ENCODE measurements at places on chromosomes 7 and 10. TPM values are rescaled to one million over a fixed set of nuclear protein-coding genes. Genes with fewer than 3 reads are reported as not detected.

- DNase-seq, result no peak
Measured at GRCh38 chr10:83564889-83565588, 574.3 kb upstream of the GHITM start.

Gene TUBAL3
- total RNA-seq, result not detected

DNA sequence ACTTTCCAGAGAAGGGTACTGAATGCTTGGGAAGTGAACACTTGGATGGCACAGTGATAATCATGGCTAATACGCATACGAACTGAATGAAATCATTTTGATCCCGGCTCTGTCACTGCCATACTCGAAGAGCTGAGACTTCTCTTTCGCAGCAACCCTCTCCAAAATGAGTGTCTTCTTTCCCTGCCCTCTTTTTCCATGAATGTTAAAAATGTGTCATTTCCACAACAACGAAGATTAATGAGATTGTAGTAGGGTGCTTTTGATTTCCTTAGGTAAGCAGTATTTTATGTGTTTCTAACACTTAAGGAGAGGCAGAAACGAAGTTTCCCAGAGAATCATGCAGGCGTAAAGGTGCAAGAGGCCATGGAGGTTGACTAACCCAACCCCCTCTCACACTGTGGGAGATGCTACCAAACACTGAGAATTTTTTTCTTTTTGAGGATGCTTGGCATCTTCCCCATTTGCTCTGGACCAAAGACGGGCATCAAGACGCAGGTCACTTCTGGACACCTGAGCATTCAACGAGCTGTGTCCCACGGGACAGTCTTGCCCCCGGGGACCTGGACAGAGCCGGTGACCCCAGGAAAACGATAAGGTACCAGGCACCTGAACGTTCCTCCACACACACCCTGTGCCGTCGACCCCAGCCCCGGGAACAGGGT lies 823 bp downstream of the COPG2 start:
- DNase-seq, result no peak

Gene CALY
- total RNA-seq, result not detected

Gene ADCK2
- total RNA-seq, result 24.4 TPM

DNA sequence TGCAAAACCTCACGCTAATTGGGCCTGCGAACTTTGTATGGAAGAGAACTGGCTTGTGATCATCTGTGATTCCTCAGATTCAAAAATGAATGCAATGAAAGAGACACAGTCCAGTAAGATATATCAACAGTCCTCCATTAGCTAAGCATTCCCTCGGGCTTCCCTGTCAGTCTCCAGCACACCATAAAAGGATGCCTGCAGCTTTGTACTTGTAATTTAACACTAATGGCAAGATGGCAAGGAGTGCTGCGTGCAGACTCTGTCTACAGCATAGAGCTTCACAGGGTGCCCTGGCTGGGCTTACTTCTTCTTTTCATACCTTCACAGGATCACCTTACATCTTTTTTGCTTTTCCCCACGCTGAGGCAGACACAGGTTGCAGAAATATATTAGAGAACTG lies 200.0 kb downstream of the GFRA1 start:
- no peak for DNase-seq

GRCh38 chr10:72461085-72461484 lies 106.4 kb upstream of the DNAJB12 start:
- no peak for DNase-seq

- DNase-seq, result no peak
Measured at GRCh38 chr7:115019882-115020605, 98.2 kb downstream of the MDFIC start.

DNA sequence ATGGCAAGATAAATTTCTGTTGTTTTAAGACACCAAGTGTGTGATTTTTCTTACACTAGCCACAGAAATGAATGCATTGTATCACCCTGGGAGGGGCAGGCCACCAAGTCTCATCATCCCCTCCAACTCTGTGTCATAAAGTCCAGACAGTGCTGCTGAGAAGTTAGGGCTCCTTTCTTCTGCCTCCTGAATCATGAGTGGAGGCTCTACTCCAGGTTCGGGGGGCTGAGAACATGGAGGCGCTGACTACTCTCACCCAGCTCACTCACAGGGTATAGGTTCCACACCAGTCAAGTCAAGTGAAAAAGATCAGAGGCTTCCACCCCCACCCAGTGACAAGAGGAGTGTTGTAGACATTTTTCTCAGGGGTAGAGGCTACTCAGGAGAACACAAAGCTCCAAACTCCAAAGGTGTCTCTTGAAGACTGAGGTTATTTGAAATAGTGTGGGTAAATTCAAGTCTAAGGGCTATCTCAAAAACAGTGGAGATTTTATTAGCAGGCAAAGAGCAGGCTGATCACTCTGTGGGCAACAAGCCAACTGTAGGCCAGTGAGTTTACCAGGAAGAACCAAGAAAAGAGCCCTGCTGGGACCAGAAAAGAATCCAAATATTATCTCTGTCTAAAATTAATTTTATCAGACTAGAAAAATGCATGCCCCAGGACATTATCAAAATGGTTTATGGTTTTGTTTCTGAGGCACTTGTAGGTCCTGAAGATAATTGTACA lies 118.6 kb upstream of the RET start:
- peak; percentile 4 for DNase-seq

Gene OR13A1
- not detected for total RNA-seq

Gene SLC18A2
- total RNA-seq, result not detected
